ENCODE measurements at places on chromosomes 2 and 18.

GRCh38 chr2:190646780-190647522 lies 1.9 kb upstream of the NAB1 start:
- DNase-seq = no peak

DNA sequence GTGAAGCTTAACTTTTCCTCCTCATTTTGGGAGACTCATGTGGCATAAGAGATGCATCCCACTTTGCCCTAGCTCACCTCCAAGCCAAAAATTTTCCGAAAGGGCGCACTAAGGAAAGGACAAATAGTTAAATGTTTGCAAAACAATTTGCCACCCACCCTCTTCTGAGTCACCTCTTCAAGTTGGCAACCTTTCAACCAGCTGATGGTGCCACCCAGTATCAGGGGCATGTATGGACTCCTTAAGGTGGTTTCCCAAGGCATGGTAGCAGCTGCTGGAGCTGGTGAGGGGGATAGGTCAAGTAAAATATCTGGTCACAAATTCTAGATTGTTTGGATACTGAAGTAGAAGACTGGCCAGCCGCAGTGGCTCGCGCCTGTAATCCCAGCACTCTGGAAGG lies 17.2 kb upstream of the ITGAV start:
- DNase-seq = no peak

GRCh38 chr18:33014060-33014796 lies 241.4 kb upstream of the KLHL14 start:
- DNase-seq = no peak

- no peak for DNase-seq
Measured at GRCh38 chr2:237475704-237476141, 11.3 kb upstream of the MLPH start.

GRCh38 chr2:219247678-219248642 lies 2.7 kb downstream of the STK16 start:
- DNase-seq = peak; percentile 32

- DNase-seq = no peak
Measured at GRCh38 chr2:84830095-84830494, 50.8 kb downstream of the TRABD2A start.

DNA sequence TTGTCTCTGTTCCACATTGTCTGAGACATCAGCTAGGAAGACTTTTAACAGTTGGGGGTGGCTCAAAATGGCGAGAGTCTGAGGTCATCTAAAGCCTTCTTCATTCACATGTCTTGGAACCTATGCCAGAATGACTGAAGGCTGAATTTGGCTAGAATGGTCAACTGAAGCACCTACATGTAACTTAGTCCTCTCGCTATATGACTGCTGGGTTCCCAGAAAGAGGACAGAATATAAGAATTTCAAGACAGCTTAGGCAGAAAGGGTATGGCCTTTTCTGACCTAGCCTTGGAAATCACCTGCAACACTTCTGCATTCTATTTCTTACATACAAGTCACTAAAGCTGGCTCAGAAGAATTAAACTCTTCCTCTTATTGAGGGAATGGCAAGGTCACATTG lies 75.6 kb upstream of the OTX1 start:
- no peak for DNase-seq

GRCh38 chr2:220001751-220002150 lies 374.3 kb downstream of the SLC4A3 start:
- no peak for DNase-seq

DNA sequence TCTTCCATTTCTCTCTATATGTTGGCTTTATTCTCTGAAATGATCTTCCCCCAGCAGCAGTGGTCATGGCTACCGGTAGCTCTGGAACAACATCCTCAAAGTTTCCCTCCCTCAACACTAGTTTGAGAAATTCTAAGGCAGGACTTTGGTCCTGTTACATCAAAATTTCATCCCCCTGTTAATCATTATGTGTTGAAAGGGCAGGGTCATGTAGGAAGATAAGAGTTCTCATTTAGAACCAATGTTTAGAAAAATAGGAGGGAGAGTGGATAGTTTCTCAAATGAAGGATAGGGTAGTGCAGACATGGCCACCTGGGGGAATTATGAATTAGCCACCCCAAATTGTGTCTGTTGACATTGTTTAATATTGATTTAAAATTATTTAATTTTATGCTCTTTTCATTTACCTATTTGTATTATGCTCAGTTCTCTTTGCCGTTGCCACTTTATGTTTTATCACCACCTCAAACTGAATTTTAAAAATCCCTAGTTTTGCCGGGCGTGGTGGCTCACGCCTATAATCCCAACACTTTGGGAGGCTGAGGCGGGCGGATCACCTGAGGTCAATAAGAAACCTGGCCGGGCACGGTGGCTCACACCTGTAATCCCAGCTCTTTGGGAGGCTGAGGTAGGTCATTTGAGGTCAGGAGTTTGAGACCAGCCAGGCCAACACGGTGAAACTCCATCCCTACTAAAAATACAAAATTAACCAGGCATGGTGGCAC lies 22.3 kb downstream of the EML4 start:
- no peak for DNase-seq

- DNase-seq = no peak
Measured at GRCh38 chr2:150286730-150287362, 200.6 kb downstream of the RND3 start.

DNA sequence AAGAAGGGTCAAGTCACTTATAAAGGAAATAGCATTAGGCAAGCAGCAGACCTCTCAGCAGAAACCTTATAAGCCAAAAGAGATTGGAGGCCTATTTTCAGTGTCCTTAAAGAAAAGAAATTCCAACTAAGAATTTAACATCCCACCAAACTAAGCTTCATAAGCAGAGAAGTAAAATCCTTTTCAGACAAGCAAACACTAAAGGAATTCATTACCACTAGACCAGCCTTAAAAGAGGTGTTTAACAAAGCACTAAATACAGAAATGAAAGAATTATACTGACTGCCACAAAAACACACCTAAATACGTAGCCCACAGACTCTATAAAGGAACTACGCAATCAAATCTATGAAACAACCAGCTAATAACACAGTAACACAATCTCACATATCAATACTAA lies 160.4 kb downstream of the EXOC6B start:
- DNase-seq = no peak

DNA sequence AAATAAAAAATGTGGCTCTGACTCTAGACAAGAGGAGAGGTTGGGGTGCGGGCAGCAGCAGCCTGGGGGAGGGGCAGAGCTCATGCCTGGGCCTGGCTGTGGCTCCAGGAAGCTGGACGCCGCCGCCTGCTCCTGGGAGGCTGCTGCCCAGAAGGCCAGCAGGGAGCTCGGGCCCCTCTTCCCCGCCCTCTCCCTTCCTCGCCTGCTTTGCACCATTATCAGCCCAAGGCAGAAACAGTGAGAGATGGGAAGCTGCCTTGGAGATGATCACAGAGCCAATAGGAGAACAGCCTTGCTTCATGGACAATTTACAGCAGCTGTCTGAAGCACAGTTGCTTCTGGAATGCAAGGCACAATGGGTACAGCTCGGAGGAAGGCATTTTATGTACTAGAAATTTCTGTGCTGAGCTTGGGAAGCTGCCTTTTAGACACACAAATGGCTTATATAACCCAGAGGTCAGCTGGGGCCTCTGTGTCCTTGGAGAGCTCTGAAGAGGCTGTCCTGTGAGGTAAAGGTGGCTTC lies 55.3 kb upstream of the AFF3 start:
- peak; percentile 54 for DNase-seq

DNA sequence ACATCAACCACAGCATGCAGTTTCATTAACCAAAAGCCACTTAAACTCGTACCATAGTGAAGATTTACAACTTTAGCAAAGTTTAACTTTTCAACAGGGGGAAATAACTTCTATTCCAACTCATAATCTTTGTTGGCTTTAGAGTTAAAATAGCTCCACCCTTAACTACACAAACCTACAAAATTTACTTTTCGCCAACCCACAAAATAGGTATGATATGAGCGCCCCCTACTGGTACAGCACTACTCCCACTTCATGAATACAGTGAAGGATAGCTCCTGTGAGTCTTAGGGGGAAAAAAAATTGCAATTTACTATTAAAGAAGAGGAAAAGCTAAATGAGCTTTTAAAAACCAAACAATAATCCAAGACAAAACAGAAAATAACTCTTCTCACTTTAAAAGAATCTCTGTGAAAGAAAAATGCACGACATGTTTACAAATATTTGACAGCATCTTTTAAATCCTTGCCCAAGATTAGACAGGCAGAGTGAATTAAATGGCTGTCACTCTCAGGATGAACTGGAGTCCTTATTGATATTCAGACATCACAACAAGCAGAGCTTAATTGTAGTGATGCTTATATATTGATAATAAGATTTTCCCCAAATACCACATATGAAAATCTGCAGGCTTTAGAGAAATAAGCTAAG lies 32.2 kb downstream of the TMEFF2 start:
- peak; percentile 74 for DNase-seq

GRCh38 chr2:186455613-186456012 lies 30.4 kb upstream of the ZC3H15 start:
- DNase-seq = no peak

DNA sequence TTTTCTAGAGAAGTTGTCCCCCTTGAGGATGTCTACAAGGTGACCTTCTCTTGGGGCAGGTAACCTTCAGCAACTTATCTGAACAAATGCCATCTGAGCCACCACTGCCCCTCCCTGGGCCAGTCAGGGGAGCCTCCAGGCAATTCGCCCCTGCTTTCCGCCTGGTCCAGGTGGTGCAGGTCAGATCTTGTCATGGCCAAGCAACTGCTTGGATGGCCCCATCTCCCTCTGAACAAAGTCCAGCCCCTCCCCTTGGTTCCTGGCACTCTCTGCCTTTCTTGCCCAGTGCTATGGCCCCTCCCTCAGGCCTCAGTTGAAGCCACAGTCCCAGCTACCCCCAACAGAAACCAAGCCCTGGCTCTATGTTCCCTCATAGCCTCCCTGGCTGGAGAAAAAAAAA lies 138.7 kb downstream of the ALPK2 start:
- no peak for DNase-seq

DNA sequence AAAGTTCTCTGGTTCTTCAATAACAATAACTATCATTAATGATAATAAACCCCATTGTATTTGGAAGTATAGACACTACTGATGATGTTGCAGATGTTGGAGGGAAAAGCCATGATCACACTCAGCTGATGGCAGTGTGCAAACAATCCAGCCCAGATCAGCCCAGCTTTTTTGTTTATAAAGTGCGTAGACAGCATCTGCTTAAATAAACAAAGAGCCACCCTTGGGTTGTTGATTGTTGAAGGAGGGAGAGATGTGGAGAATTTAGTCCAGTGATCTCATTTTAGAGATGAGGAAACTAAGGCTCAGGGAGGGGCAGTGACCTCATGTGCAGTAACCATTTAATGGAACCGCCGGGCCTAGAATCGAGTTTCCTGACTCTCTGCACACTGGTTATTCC lies 56.0 kb upstream of the MEX3C start:
- DNase-seq = no peak

GRCh38 chr2:171811245-171811628 lies 82.8 kb downstream of the SLC25A12 start:
- DNase-seq = no peak

DNA sequence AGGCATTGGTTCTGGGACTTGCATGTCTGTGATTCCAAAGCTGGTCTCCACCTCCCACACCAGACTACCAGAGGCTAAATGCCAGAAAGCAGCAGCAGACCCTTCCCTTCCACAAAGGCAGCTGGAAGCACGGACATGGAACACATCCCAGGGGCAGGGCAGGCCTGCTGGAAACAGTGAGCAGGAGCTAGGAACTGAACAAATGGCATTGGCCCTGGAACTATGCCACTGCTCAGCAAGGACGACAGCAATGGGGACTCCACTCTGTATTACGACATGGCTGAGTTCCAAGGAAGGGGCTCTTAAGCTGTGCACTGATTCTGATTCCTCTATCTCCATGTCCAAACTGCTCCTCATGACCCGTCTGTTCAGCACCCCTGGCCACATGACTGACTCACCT lies 77.8 kb upstream of the TFCP2L1 start:
- DNase-seq = no peak

Data from body of pancreas (tissue), 4 donors.